ENCODE measurements at places on chromosomes 2 and 18.

GRCh38 chr2:128797937-128798336, 479.3 kb upstream of the HS6ST1 start:
- no peak for DNase-seq

DNA sequence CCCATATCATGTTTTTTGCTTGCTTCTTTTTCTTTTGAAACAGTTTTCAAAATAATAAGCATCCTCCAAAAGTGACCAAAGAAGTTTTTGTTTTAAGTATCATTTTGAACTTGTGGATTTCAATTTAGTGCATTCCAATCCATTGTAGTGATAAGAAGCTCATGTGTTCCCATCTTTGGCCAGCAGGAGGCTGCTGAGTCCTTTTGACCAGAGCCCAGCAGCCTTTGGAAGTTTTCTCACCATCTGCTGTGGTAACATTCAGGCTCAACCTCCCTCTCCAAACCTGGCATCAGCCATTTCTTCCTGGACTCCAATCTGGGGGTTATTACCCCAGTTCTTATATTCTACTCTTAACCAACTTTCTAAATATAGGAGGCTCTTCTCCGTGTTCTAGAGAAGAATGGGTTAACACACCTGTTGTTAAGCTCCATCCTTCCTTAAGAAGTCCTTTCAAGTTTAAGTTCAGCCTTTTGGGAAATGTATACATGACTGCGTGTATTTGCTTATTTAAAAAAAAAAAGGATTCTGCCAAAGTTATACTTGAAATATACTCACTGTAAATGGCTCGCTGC, 39.0 kb upstream of the MAL start:
- peak; percentile 72 for DNase-seq

DNA sequence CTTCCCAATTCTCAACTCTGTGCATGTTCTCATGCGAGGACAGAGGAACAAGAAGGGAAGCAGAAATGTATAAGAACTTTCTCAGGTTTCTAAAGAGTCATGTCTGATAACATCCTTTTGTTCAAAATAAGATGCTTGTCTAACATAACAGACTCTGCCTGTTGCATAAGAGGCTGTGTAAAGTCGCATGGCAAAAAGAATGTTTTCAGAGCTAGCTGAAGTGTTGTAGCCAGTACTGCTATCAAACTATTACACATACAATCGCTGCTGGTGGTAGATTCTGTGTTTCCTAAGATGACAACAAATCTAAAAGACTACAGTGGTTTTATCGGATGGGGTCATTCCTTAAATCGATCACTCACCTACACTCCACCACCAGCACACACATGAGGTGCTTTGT, 487.5 kb downstream of the IRS1 start:
- DNase-seq, result no peak

DNA sequence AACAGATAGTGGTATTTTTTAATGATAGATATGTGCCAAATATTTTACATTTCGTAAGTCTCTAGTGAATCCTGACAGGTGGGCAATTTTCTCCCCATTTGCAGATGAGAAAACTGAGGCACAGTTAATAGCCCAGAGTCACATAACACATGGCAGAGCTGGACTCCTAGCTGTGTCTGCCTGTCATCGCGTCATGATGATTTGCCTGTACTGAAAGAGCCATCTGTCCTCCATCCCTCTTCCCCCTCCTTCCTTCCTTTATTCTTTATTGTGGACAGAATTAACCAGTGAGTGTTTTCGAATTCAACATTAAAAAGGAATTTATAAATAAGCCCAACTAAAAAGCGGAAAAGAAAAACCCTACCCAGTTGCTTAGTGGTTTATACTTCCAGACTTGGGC, 3.2 kb downstream of the DNAJB2 start:
- DNase-seq, result no peak

- peak; percentile 65 for DNase-seq
Observed at GRCh38 chr2:232539298-232540231, at the start of gene CHRNG. TSS of gene CHRNG (plus strand) at chr2:232539692. CDS start at chr2:232539748, 56 bp downstream.

DNA sequence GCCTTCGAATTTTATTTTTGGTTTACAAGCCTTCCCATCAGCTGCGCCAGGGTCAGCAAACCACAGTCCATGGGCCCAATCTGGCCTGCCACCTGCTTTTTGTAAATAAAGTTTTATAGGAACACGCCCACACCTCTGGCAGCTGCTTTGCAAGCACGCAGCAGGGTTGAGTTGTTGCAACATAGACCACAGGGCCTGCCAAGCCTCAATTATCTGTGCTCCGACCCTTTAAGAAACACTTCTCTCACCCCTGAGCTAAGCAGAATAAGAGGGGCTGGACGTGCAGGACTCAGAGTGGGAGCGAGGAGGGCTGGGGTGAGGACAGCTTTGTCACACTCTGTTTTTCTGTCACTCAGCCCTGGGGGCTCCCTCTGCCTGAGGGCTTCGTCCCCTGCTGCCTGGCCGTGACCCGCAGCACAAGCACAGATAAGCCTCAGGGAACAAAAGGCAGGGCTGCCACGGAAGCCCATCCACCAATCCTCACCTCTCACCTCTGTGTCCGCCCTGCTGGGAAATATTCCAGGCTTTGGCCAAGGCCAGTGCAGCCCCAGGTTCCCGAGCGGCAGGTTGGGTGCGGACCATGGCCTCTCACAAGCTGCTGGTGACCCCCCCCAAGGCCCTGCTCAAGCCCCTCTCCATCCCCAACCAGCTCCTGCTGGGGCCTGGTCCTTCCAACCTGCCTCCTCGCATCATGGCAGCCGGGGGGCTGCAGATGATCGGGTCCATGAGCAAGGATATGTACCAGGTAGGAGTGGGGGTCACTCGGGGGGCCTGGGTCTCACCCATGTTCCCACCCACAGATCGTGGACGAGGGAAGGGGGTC, at the start of gene AGXT:
Gene AGXT (plus strand): TSS at position 539 of the 823 bp plus-strand sequence. CDS start 42 bp downstream, at position 581.
- no peak for DNase-seq

DNA sequence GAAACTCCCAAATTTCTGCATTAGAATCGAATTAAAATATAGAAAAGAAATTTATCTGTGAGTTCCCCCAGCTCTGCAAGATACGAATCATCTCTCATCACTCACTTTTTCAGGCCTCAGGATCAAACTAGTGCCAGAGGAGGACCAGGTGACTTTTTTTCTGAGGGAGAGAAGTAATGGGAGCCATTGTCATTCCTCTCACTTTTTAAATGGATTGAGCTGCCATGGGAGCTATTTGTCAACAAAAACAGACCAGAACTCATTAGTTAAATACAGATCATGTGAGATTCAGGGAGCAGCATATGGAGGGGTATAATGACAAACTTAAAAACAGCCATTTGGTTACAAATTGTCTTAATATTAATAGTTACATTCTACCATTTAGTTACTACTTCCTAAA, 594.4 kb downstream of the DPP10 start:
- no peak for DNase-seq

- peak; percentile 32 for DNase-seq
Observed at GRCh38 chr18:47531717-47532116, 280.3 kb upstream of the SKOR2 start.

DNA sequence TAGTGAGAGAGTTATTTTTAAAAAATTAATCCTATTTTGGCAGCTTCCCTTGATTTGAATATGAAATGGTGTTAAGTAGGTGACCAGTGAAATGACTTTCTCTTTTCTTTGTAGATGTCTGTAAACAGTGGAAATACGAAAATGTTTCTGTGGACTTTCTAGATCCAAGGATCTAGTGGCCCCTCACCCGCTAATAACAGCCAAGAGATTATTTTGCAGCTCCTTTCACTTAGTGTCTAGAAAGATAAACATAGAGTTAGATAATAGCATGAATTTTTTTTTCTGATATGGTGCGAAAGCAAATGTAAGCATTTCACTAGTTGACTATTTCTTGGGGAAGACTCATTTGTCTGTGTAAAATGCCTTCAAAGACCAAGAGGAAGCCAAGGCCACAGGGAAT, 57.7 kb downstream of the ARHGAP15 start:
- DNase-seq, result no peak

DNA sequence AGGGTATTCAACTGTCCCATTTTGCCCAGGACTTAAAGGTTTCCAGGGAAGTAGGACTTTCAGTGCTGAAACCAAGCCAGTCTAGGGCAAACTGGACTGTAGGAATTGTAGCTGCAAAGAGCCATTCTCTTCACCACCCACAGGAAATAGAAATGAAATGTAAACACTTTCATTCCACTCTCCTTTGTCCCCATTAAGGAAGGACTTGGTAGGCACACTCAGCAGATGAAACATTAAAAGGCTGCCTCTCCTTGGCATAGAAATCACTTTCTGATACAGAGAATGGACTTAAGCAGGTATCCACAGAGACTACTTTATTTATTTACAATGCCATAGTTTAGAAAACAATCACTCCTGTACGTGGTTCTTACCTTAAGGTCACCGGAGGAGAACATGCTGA, 102.9 kb upstream of the CCDC195 start:
- no peak for DNase-seq

DNA sequence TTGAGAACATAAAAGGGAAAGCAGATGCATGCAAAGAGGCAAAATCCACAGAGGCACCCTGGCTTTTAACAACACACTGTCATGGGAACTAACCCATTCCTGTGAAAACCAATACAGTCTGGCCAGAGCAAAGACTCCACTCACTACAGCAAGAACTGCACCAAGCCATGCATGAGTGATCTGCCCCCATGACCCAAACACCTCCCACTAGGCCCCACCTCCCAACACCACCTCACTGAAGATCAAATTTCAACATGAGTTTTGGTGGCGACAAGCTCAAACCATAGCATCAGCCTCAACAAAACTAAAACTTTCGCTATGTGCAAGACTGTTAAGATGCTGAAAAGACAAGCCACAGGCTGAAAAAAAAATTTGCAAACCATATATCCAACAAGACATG, 162.8 kb downstream of the SMAD2 start:
- DNase-seq, result peak; percentile 26

- DNase-seq, result no peak
Observed at GRCh38 chr18:13260197-13260934, 41.8 kb downstream of the LDLRAD4 start.

- no peak for DNase-seq
Observed at GRCh38 chr18:69097349-69097748, 299.5 kb downstream of the CCDC102B start.

Measured in nephron progenitor cell (in vitro differentiated cells).